ENCODE measurements at places on chromosomes 3 and 15.

DNA sequence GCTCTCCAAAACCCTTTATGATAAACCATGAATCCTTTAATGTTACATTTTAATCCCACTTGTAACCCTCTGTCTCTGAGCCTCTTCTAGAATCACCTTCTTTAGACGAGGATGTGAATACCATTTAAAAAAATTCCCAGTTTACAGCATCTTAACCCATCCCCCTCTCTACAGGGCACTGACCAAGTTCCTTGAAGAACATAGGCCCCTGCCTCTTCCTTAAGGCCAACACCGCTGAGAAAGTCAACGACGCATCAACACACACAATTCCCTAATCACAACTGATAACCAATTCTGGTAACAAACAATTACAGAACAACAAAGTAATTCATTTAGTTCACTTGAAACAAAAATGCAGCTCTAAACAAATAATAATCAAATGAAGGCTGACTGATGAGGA, 130.3 kb downstream of the DLG1 start:
- DNase-seq, result no peak

- no peak for DNase-seq
Measured at GRCh38 chr3:70249509-70250160, 62.8 kb downstream of the MDFIC2 start.

DNA sequence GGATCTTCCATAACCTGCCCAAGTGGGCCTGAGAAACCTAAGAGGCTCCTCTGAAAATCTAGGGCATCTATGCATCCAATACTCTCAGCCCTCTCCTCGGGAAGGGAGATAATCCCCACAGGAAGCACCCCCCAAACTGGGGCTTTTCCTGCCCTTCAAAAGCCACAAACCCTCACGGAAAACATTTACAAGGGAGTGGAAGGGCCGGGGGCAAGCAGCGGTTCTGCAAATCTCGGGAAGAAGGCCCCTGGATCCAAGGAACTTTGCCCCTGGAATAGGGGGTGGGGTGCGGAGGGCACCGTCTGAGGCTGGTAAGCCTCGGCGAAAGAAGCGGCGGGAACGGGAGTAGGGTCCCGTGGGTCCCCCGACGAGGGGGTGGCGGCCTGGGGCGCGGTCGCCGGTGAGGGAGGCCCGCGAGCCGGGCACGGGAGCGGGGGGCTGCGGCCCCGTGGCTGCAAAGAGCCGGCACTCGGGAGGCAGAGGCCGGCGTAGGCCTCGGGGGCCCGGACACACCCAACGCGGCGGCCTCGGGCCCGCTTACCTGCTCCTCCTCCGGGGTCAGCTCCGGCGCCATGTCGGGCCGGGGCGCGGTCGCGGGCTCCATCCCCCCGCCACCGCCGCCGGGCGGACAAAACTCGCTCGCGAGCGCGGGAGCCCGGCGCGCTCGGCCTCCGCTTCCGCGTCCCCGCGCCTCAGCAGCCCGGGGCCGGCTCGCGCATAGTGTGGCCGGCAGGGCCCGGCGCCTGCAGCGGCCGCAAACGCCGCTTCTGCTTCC, 755 bp downstream of the PTPN9 start:
- no peak for DNase-seq

- DNase-seq, result no peak
Measured at GRCh38 chr3:56423661-56424099, 44.6 kb downstream of the ERC2 start.

DNA sequence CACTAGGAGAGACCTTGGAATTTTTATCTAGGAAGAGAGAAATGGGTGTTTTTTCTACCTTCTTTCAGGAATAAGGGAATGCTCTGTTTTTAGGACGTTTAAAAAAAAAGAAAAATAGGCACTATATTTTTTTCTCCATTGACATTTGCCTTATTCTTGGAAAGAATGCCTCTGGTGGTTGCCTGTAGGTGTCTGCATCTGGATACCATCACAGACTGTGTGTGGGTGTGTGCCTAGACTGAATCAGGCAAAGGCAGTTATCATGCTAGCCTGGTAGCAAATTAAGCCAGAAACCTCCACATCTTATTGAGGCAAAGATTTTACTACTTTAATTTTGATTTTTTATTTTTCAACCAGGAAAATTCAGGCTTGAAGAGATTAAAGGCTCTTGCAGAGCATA, 513.6 kb upstream of the KCNMB2 start:
- no peak for DNase-seq

DNA sequence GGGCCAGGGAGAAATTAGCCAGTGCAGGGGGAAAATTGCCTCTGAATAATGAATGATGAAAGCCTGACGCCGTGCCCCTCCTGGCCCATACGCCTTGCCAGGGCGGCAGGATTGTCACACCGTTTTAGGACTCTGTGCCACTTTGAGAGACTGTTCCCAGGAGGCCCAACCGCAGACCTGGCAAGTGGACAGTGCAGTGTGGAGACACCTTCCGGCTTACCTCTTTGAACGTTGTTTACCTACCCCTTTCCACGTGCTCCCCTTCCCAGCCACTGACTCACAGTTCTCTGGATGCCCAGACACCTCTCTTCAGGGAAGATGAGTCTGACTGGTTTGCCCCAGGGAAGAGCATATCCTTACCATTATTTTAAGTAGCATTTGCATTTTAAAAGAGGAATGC, 84.0 kb upstream of the PXYLP1 start:
- DNase-seq, result no peak

- no peak for DNase-seq
Measured at GRCh38 chr3:177445549-177445948, 248.3 kb upstream of the TBL1XR1 start.

DNA sequence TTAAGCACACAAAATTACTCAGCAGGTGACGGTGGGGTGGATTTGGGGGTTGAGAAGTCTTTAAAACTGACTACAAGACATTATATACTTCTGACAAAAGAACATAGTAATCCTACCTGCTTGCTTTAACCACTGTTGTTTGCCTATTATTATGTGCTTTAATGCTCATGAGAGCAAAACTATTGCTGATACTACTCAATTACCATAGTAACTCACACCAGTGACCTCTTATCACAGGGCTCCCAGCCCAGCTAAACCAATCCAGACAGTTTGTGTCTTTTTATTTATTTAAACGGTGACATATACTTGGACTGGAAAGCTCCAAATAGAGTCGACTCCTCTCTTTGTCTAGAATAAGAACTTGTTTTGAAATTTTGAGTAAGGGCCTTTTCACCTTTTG, 42.8 kb upstream of the FEZF2 start:
- no peak for DNase-seq

DNA sequence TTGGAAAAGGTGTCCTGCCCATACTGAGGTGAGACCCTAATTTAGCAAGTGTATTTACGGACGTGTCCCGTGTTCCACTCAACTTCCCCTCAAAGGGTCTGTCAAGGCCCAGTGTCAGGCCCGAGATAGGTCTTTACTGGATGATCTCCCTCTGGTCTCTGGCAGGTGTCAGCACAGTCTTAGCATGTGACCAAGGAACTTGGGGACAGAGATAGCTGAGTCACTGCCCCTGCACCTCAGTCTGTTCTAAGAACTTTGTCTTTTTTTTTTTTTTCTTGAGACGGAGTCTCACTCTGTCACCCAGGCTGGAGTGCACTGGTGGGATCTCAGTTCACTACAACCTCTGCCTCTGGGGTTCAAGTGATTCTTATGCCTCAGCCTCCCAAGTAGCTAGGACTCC, 32.1 kb upstream of the ALPK3 start:
- DNase-seq, result no peak
